Left renal cortex interstitium (tissue), 4 donors: ENCODE measurements at places on chromosomes 13 and 19. TPM values are rescaled to one million over a fixed set of nuclear protein-coding genes. Genes with fewer than 3 reads are reported as not detected.

DNA sequence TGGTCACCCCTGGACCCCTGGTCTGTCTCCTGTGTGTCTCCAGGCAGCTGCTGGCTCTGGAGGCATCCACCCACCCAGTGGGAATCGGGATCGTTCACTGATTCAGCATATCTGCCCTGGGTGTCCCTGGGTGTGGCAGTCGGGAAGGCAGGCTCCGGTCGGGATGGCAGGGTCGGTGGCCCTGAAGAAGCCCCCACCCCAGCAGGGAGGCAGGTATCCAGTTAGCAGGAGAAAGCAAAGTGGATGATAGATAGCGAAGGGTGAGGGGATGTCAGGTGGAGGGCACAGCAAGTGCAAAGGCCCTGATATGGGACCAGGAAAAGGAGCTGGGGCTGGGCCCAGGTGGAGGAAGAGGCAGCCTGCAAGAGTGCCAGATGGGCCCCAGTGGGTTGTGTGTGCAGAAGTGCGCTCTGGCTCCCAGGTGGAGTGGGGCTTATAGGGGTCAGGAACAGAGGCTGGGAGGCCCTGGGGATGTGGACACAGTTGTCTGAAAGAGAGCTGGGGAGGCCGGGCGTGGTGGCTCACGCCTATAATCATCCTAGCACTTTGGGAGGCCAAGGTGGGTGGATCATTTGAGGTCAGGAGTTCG lies 2.3 kb downstream of the SSBP4 start:
- no peak for DNase-seq

DNA sequence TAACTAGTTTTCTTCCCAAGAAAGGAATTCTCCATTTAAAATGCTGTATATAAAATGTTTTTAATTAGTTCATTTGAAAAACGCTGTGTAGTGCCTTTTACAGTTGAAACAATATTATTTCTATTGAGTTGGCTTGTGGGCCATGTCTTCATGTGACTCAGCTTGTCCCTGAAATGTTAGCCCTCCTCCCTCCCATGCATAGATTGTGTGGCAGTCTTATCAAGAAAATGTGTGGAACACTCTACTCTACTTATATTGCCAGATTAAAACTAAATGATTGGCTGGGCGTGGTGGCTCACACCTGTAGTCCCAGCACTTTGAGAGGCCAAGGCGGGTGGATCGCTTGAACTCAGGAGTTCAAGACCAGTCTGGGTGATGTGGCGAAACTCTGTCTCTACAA lies 33.4 kb downstream of the TFDP1 start:
- no peak for DNase-seq

GRCh38 chr13:99331881-99332293 lies 24.7 kb upstream of the GPR183 start:
- DNase-seq: no peak

DNA sequence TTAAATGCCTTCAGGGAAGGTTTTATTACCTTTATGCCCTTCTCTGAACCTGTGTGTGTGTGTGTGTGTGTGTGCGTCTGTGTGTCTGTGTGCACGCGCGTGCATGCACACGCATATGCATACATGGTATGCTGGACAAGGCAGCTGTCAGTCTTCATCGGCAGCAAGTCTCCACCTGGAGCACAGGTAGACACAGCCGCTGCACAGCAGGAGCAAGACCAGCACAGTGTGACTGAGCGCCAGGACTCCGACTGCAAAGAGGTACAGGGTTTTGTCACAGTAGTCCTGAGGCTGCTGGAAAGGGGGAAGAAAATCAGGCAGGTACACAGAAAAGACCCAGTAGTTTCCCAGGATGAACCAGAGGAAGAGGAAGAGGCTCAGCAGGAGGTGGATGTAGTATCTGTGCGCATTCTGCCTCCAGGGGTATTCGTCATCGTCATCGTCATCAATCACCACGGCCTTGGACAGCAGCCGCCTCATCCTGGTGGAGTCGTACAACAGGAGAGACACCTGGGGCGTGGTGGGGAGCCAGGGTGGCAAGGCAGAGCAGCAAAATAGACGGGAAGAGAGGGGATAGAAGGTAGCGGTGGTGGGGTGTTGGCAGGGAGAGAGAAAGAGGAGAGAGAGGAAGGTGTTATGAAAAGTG lies 12.8 kb upstream of the DHRS12 start:
- no peak for DNase-seq

Gene C19orf33
- polyA plus RNA-seq: 15.2 TPM

DNA sequence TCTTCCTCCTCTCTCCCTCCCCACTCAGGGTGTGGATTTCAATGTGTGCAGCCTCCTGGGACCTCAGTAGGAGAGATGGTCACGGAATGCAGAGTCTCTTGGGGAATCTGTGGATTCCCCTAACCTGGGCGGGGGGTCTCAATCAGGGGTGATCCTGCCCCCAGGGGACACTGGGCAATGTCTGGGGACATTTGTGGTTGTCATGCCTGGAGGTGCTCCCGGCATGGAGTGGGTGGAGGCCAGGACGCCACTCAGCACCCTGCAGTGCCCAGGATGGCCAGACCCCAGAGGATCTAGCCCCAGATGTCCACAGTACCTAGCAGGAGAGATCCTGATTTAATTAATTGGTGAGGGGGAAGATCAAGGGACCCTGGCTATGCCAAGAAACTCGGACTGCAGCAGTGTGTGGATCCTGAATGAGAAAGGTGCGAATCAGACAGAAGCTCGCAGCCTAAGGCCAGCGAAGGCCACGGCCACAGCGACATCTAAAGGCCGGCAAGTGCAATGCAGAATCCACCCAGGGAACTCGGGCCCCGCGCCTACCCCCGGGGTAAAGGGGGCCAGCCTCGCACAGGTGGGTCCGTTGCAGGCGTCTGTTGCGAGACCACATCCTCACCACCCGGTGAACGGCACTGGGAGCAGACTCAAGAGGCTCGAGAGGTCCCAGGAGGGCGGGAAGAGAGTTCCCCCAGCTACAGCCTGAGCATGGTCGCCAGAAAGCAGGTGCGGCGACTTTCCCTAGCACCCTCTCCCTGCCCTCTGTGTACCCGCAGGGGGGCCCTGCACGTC lies 88.8 kb downstream of the GNG7 start:
- no peak for DNase-seq

- DNase-seq: no peak
Measured at GRCh38 chr19:57515255-57515654, 11.9 kb upstream of the ZNF549 start.

Gene CADM4
- 56.0 TPM for polyA plus RNA-seq

GRCh38 chr19:1102407-1103131 lies 1.2 kb upstream of the GPX4 start:
- DNase-seq: no peak

Gene SLC25A41
- polyA plus RNA-seq: 0.56 TPM

GRCh38 chr19:36489920-36490415 lies 607 bp upstream of the ZNF566 start:
- no peak for DNase-seq

DNA sequence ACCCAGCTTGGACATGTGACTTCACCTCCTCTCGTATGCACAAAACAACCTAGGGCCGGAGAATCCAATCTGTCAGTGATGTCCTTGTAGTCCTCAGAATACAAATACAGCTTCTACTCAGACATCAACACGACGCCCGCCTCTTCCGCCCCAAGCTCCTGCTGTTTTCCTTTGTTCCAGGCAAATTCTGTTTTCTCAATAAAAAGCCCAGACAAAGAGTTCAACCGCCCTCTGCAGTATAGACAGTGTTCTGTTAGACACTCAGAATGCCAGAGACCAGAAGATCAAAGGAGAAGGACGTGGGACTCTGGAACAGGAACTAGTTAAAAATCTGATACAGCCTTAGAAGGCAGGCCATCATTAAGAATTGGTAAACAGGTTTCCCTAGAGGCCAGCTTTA lies 42.0 kb upstream of the GGACT start:
- DNase-seq: no peak

DNA sequence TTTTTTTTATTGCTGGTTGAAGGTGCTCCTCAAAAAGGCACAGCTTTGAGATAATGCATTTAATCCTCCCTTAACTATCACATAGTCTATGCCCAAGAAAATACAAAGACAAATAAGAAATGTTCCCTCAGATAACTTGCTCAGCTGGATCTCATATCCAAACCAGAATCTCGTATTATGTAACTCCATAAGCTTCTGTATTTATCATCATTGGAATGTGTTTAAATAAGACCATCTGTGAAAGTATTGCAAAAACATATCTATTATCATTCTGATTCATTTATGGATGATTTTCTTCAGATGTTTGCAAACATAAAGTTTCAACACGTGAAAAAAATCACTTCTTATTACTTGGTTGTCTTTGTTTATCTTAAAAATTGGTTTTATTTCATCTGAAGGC lies 190.9 kb downstream of the IRS2 start:
- DNase-seq: no peak

DNA sequence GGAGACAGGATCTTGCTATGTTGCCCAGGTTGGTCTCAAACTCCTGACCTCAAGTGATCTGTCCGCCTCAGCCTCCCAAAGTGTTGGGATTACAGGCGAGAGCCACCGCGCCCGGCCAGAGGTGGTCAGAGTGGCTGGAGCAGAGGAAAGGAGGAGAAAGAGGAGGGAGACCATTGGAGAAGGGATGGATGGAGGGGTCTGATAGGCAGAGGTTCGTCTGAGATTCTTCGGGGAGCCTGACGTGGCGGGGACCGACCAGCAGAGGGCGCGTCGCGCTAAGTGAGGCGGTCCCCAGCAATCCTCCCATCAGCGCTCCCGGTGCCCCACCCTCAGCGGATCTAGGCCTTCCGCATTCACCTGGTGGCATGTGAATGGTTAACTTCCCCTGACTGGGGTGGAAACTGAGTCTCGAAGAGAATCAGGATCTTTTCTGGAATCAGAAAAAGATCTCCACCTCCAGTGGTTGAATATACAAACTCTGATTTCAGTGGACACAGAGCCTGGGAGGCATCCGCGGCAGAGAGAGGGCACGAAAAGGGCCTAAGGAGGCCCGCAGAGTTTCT lies 8.8 kb downstream of the GTPBP3 start:
- DNase-seq: no peak

Gene C1QTNF9
- polyA plus RNA-seq: 0.32 TPM

Gene CEACAM8
- 0.09 TPM for polyA plus RNA-seq

DNA sequence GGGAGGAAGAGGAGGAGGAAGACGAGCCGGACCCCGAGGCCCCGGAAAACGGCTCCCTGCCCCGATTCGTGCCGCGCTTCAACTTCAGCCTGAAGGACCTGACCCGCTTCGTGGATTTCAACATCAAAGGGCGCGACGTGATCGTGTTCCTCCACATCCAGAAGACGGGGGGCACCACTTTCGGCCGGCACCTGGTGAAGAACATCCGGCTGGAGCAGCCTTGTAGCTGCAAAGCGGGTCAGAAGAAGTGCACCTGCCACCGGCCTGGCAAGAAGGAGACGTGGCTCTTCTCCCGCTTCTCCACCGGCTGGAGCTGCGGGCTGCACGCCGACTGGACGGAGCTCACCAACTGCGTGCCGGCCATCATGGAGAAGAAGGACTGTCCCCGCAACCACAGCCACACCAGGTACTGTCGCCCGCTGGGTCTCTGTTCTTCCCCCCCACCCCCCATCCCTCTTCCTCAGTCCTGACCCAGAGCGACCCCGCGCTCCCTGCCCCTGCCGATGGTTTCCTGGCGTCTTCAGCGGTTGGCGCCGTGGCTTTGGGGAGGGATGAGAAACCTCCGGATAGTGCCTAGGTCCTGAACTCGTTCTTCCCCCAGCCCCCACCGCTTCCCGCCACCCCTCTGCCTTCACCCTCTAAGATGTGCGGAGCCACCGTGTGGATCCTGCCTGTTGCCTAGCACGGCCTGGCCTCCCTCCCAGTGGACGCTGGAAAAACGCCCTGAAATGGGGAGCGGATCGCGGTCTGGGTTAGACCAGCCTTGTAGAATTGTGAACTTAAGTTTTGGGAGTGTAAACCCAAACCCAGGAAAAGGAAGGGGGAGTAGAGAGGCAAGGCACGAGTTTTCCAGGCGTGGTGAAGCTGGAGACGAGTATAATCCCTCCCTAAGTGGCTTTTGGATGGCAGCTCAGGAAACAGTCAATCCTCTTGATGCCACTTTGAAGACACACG lies 1.5 kb downstream of the HS6ST3 start:
- DNase-seq: no peak

Gene UNC13A
- polyA plus RNA-seq: 0.38 TPM

DNA sequence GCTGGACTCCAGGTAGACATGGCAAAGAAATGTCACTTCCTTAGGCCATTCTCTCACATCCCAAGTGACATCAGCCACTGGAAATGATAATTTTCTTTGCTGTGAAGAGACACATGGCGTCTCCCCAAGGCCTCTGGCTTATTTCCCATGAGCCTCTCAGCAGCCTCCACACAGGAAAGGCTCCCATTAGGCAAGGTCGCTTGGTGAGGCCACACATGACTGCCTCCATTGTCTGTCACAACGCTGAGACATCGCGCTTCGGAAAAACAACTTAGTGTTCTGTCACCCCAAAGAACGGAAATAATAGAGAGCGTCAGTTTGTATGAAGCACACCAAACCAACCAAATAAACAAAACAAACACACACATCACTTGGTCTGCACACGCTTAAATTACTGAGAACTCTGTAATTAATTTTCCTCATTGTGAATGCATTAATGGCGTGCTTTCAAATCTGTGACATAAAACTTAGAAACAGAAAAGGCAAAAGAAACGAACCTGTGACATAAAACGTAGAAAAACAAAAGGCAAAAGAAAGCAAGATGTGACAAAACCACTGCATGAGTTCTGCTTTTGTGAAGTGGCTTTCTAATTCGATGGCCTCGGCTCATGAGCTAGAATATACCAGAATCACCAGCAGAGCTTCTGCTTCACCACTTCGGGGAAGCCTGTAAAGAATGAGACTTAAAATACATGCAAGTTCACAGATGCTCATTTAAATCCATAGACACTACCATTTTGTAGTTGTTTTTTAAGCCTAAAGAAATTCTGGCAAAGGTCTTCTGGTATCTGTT lies 404.2 kb upstream of the SGCG start:
- DNase-seq: no peak

Gene ZNF43
- polyA plus RNA-seq: 50.0 TPM

- no peak for DNase-seq
Measured at GRCh38 chr13:109760951-109761350, 25.4 kb downstream of the IRS2 start.

DNA sequence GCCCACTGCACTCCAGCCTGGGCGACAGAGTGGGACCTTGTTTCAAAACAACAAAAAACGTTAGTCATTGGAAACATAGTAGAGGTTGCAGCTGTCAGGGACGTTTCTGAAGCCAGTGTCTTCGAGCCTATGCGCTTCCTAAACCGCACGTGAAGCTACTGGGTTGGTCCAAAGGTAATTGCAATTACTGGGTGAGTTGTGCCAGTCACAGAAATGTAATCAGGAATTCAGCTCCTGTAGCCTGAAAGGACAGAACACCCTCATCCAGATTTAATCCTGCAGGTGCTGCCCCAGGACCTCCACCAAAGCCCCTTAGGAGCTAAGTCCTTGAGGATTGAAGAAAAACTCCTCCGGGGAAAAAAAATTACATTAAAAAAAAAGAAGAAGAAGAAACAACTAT lies 2.4 kb upstream of the RHPN2 start:
- no peak for DNase-seq
